Germinal center (tissue), 1 donor: ENCODE measurements at places on chromosomes 13 and 19.

- no peak for DNase-seq
These were observed 516.3 kb upstream of the HTR2A start for GRCh38 chr13:47413112-47413511.

DNA sequence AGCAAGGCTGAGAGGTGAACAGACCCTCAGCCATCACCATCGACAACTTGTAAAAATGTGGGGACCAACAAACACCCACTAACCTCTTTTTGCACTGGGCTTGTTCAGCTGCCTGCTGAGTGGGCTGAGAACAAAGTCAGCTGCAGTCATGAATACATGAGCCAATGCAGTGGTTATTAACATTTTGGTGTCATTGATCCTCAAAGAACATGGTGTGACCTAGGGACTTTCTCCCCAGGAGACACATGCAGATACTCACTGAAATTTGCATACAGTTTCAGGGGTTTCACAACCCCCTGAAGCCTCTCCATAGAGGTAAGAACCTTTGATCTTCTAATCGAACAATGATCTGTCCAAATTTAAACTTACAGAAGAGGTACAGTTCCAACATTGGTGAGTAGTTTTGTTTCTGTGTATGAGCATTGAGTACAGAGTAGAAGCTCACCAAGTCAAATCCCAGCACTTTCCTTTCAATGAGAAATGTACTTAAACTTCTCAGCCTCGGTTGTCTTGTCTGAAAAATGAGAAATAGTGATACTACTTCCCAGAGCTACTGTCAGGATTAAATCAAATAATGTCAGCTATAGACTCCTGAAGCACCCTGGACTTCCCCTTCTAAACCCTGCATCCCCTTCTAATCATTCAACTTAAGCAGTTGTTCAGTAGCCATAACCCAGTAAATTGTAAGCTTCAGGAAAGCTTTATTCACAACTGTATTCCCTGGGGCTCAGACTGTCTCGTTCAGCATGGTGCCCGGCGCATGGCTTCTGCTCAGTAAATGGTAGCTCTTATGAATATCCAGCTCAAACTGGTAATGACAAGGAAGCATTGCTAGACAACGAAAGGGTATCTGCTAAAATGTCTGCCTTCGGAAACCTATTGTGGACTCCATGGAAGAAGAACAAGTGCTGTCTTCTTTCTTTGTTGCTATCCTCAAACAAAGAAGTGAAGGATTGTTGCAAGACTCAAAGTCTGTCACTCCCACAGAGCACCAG, 148.7 kb downstream of the FOXO1 start:
- no peak for DNase-seq

DNA sequence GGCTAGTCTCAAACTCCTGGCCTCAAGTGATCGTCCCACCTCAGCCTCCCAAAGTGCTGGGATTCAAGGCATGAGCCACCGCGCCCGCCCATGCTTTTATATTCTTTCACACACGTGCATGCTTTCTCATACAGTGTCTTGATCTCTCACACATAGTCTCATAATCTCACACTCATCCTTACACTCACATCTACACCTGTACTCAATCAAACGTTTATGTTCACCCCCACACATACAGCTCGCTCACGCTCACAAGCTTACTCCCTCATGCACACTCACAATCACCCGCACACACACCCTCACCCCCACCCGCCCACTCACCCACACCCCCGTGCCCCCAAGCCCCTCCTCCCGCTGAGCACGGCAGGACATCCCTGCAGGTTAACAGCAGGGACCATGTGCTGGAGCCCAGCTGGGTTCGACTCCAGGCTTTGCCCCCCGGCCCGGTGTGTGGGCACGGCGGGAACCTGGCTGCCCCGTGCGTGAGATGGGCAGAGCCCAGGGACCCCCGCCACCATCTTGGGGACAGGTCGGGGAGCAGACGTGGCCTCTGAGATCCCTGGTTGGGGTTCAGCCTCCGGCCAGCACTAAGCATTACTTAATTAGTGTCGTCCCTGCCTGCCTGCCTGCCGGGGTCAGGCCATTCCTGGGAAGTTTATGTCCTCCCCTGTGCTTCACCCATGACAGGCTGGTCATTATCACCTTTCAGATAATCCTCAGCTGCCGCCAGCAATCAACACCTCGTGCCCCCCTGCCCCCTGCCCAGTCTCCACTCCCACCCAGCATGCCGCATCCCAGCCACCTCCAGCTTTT, 11.4 kb downstream of the SBK2 start:
- no peak for DNase-seq

GRCh38 chr19:46195104-46195503, 34.4 kb upstream of the IGFL1 start:
- no peak for DNase-seq

DNA sequence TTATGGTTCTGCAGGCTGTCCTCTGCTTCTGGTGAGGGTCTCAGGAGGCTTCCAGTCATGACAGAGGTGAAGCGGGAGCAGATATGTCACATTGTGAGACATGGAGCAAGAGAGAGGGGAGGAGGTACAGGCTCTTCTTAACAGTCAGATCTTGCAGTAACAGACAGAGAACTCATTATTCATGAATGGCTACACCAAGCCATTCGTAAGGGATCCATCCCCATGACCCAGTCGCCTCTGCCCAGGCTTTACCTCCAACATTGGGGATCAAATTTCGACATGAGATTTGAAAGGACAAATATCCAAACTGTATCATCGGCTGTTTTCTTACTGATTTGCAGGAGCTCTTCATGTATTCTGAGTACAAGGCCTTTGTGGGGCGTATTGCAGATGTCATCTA, 21.7 kb downstream of the ZNF507 start:
- DNase-seq: no peak

- no peak for DNase-seq
These were observed 1560.7 kb downstream of the UQCRFS1 start for GRCh38 chr19:27652281-27652680.
